ENCODE measurements at places on chromosomes 16 and 17.
A peak's percentile ranks its signal among the peaks of the same experiment; 100 is the strongest.

DNA sequence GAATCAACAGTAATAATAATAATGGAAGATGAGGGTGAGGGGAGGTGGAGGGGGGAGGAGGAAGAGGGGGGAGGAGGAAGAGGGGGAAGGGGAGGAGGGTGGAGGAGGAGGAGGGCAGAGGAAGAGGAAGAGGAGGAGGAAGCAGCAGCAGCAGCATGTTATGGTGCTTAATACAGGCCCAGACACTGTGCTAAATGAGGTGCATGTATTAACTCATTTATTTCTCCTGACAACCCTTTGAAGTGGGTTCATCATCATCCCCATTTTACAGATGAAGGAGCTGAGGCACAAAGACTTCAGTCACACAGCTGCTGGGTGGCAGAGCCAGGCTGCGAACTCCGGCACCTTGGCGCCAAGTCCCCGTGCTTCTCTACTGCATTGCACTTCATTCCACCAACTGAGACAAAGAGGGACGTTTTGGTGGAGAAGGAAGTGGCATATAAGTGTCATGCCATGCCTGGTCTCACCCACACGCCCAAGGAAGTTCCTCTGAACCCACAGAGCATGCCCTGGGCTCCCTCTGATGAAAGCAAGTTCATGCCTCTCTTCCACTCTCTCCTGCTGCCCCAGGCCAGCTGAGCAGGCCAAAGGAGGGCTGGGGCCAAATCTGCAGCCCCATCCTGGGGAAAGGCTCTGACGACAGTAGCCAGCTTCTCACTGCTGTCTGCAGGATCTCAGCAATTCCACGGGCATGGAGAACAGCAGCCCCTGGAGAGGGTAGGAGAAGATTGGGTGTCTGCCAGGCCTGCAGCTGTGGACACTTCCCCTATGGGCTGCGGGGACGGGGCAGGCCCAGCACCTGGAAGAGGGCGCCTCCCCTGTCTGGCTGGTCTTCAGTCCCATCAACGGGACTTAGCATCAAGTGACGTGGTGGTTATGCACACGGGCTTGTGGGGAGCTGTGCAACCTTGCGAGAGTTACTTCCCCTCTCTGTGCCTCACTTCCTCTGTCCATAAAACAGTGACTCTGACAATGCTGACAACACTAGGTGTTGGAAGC, 21.8 kb downstream of the XYLT1 start:
- no peak for DNase-seq

- DNase-seq: no peak
Measured at GRCh38 chr17:4636474-4637100, 4.9 kb downstream of the ALOX15 start.

- DNase-seq: no peak
Measured at GRCh38 chr16:2019921-2020831, 591 bp downstream of the NPW start.

DNA sequence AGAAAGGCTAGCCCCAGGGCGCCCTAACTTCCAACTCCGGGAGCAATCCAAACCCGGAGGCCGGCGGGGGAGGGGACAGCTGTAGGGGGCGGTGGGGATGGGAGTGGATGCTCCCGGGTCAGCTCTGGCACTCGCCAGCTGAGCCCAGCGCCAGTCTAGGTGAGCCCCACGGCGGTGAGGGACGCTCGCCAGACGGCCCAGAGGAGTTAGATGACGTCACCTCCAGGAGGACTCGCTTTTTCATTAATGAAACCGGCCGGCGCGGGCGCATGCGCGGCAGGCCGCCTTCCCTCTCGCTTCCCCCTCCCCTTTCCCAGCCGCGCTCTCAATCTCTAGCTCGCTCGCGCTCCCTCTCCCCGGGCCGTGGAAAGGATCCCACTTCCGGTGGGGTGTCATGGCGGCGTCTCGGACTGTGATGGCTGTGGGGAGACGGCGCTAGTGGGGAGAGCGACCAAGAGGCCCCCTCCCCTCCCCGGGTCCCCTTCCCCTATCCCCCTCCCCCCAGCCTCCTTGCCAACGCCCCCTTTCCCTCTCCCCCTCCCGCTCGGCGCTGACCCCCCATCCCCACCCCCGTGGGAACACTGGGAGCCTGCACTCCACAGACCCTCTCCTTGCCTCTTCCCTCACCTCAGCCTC, at the start of gene NF1:
TSS of gene NF1 (plus strand) at position 378 of the 636 bp plus-strand sequence. CDS start 333 bp downstream, outside the sequence.
- DNase-seq: peak; percentile 82

DNA sequence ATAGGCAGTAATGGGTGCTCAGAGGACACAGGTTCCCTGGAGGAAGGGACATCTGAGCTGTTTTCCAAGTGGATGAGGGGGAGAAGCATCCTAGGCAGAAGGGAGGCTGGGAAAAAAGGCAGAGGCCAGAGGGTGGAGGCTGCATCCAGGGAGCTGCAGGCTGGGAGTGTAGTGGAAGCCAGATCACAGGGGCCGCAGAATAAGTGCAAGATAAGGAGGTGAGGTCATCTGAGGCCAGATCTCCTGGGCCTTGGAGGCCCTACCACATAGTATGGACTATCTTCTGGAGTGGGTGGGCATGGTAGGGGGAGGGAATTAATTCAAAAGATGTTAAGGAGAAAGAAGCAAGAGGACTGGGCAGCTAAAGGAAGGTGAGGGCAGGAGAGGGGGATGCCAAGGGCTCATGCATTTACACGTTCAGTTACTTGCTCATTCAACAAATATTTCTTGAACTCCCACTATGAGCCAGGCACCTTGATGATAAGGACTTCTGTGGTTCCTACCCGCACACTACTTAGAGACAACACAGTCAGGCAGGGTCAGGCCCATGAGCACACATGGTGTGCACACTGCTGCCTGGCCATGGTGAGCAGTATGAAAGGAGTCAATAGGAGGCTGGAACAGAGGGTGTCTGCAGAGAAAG, 2.4 kb upstream of the RIPOR1 start:
- no peak for DNase-seq

DNA sequence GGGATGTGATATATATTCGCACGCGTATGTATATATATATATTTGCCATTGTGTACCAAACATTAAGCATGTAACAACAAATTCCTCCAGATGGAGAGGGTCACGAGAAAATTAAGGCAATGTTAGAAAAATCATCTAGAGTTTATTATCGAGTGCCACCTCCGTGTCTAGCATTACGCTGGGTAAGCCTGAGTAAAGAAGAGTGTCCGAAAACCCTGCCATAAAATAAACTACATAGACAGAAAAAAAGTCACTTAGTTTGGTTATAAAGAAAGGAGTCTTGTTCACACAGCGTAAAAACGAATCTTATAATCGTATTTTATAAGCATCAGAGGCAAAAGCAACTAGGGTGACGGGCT, 644 bp upstream of the RHOT1 start:
- DNase-seq: no peak

DNA sequence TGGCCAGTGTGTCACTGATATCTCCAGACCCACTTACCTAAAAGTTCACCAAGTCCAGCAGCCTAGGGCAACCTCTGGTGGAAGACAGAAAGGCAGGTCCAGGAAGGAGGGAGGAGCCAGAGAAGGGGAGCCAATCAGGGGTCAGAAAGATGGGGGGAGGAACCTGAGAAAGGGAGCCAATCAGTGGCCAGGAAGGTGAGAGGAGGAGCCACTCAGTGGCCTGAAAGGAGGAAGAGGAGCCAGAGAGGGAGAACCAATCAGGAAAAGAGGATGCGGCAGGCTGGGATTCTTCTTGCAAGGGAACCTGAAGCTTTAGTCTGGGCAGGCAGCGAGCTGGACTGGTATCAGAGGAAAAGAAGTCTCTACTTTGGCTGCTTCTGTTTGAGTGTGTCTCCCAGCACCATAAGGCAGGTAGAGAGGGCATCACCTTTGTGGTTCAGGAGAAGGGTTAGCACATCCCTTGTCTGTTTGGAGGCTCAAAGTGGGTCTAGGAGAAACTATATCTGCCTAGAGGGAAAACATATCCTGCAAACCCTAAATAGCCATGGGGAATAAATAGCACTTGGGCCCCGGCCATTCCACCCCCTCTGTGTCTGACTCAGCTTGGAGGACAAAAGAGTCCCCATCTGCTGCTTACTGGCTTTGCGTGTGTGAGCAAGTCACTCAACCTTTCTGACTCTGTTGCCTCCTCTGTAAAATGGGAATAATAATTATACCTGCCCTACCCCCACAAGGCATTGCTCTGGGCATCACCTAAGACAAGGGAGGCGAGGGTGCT, 43.4 kb upstream of the CRHR1 start:
- DNase-seq: no peak

DNA sequence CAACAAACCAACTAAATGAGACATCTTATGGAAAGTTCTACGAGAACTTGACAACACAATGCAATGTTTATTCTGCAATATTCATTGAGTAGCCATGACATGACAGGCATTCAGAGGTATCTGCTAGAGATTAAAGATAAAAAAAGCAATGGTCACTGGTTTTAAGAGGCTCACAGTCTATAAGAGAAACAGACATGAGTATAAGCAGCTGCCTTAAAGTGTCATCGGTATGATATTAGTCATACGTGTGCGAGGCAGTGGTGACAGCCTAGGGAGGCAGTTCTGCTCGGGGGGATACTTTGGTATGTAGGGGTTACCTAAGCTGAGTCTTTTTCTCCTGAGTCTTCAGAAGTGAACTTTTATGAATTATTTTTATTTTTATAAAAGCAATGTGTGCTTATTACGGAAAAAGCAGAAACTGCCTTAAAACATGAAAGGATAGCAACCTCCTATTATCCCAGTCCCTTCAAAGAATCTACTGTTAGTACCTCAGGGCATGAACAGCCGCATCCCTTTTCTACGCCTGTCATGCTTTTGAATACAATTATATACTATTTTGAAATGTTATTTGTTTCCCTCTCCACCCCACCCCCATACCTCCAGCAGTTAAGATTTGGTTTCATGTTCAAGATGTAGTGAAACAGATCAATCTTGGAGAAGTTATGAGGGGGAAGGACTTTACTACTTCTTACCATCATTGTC, 7.7 kb downstream of the ST6GALNAC1 start:
- DNase-seq: no peak

DNA sequence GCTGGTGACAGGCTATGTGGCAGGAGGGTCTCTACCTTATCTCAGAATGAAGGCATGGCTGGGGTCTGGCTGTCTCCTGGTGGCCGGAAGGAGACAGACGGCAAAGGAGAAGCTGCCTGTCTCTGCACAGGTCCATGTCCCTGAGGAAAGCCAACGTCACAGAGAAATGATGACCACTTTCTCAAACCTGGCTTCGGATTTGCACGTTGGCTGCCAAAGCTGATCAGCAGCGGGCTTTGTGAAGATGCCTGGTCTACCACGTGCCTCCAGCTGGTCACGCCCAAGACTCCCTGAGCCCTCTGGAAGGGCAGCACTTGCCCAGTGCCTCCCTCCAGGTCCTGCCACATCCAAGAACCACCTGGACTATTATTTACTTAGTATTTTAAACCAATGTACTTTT, 8.4 kb downstream of the DEXI start:
- DNase-seq: no peak

All from stimulated activated CD4-positive, alpha-beta T cell treated with anti-CD3 and anti-CD28 coated beads, Interleukin-2, amount 100 ng/mL, for 4 hours (primary cell).